Stimulated activated naive CD4-positive, alpha-beta T cell treated with Interleukin-2 at 50 U/mL for 16 hours (primary cell): ENCODE measurements at places on chromosomes 4 and X.

DNA sequence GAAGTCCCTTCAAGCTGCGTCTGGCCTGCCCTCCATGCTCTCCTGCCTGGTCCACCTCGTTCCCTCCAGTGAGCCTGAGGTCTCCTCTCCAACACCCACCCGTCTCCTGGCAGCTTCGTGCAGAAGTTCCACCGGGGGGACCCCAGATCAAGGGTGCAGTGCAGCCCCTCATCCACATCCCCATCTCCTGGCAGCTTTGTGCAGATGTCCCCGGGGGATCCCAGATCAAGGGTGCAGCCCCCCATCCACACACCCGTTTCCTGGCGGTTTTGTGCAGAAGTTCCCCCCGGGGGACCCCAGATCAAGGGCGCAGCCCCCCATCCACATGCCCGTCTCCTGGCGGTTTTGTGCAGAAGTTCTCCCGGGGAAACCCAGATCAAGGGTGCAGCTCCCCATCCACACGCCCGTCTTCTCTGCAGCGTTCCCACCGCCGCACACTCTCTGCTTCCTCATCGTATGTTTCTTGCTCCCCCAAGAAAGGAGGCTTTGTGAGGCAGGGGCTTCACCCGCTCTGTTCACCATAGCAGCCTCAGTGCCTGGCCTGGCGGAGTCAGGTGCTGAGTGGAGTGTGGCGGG, 35.7 kb downstream of the PIGG start:
- DNase-seq: no peak

DNA sequence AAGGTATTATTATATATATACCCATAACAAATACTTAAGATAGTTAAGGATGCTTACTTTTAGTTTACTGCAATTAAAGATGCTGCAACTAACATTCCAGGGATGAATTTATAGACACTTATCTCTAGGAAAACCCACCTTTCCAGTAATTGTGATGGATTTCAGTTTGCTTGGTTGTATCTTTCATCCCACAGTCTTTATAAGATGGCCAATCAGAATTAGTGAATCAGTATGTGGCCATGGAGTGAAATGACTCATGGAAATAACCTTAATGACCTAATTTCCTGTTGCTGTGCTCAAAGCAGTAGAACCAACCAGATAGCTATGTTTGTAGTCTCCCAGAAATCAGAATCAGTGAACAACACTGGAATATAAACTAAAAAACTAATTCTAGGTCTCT, 26.4 kb downstream of the MOSPD2 start:
- no peak for DNase-seq

- DNase-seq: no peak
These were observed 111.4 kb downstream of the LUZP4 start for GRCh38 chrX:115400960-115401359.

DNA sequence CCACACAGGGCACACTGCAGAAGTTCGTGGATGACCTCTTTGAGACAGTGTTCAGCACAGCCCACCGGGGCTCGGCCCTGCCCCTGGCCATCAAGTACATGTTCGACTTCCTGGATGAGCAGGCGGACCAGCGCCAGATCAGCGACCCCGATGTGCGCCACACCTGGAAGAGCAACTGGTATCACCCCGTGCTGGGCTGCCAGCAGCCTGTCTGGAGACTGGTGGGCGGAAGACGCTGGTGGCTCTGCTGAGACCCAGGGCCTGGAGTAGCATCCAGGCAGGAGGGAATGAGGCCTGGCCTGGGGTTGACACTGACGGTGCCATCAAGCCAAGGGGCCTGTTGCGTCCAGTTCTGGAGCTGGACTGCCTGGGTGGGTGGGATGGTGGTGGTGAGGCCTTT, 8.6 kb downstream of the LAGE3 start:
- DNase-seq: no peak
